NCI-H2107 (cell line): ENCODE measurements at places on chromosomes 13 and 19.

- DNase-seq: no peak
Measured at GRCh38 chr19:13098277-13099072, 4.2 kb downstream of the LYL1 start.

DNA sequence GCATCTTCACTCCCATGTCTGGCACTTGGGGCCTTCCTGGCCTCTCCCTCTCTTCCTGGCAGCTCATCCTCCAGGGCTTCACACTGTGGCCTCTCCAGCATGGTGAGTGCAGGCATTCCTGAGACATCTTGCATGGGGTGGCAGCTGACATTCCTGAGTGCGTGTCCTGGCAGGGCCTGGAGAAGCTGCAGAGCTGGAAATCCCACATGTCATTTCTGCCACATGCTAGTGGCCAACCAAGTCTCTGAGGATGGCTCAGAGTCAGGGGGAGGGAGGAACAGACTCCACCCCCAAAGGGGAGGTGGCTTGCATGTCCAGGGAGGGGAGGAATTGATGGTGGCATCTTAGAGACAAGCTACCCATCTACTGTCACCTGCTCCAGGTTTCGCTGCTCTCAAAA lies 41.6 kb upstream of the AMER2 start:
- DNase-seq: no peak

DNA sequence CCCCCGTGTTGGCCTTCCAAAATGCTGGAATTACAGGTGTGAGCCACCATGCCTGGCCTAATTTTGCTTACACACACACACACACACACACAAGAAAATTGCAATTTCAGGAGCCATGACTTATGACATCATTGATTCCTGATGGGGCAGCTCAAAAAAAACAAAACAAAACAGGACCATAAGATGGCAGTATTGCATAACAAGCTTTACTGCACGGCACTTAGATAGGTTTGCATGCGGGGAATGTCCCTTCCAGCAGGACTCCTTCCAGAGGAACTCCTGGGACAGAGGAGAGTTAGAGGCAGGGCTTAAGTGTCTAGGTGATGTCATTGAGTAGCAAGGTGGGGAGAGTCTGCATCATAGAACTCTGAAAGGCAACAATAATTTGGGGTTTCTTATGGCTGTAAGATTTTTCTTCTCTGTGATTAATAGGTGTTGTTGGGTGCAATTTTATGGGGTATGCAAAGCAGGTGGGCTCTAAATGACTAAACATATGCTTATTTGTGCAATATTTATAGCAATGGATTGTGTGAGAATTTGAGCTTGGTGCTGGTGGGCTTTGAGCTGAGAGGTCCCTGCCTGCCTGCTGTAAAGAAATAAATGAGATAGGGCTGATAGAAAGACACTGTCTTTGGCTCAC lies 9.0 kb upstream of the ACSBG2 start:
- no peak for DNase-seq

- DNase-seq: no peak
Measured at GRCh38 chr19:15381864-15382263, 2.3 kb upstream of the AKAP8 start.

DNA sequence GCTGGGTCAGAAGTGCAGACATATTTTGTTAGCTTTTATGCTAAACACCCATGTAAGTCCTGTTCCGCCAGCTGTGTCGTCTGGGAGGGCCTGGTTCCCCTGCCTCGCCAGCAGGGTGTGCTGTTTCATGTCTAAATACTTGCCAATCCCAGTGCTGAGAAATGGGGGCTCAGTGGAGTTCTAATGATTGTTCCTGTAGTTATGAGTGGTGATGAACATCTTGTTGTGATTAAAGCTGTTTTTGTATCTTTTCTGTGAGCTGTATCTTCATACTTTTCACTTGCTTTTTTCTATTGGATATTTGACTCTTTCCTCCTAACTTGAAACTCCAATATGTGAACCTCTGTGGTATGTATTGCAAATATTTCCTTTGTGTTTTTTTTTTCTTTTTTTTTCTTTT lies 32.7 kb downstream of the KDM4B start:
- no peak for DNase-seq

DNA sequence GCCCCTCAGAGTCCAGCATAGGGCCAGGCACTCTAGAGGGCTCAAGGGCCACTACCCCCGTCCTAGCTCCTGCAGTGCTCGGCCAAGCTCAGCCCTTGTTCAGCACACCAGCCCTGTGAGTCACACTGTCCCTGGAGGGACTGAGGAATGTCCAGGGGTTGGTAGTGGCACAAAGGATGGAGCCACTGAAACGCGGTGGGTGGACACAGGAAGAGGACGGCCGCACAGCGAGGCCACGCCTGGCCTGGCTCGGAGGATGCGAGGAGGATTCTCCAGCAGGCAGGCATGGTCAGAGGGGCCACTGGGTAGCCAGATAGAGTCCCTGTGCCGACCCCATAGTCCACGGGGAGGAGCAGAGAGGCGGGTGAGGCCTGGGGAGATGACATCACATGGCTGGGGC lies 45.7 kb downstream of the C1QTNF9 start:
- no peak for DNase-seq

- DNase-seq: no peak
Measured at GRCh38 chr19:42006569-42006968, 12.5 kb upstream of the ATP1A3 start.

DNA sequence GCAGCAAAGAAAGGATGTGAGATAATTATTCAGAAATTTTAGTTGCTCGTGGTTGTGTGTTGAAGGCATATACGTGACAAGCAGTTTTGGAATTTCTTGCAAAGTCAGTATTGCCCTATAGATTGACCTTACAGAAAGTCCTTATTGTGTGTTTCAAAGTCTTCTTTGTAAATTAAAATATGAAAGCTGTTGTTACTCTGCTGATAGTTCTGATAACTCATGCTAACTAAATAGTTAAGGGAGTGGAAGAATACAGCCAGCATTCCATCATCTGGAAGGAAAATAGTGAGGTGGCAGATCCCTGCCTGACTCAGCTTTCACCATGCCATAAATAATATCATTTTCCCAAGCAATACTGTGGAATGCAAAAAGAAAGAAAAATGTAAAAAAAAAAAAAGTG lies 27.2 kb downstream of the WASF3 start:
- no peak for DNase-seq

- DNase-seq: no peak
Measured at GRCh38 chr13:21538753-21539152, 65.2 kb downstream of the MICU2 start.

- DNase-seq: no peak
Measured at GRCh38 chr13:60629158-60629557, 232.1 kb downstream of the TDRD3 start.

- no peak for DNase-seq
Measured at GRCh38 chr13:114269281-114269770, 12.1 kb upstream of the UPF3A start.

GRCh38 chr19:27796073-27796472 lies 1416.9 kb downstream of the UQCRFS1 start:
- no peak for DNase-seq

- no peak for DNase-seq
Measured at GRCh38 chr13:97191615-97192014, 30.5 kb upstream of the MBNL2 start.

DNA sequence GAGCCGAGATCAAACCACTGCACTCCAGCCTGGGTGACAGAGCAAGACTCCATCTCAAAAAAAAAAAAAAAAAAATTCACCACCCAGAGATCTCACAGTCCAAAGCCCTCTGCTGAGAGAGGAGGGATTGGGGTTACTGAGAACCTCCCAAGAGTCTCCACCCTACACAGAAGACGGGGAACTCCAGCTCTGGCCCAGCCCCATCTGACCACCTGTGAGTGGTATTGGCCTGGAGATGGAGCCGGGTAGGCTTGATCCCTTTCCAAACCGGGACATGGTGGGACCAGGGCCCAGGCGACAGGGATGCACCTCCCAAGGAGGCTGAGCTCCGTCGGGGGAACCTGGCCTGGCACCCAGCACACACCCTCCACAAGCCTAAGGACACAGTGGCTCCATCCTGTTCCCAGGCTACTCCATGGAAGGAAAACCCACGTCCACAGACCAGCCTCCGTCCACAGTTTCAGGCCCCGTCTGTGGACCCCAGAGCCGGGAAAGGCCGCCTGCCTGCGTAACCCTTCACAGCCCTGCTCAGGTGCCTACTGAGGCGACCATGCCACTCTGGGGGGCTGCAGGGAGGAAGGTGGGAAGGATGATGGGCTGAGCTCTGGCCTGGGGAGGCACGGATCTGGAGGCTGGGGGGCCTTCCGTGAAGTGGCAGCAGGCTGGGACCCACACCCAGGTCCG lies 1.8 kb downstream of the TMEM259 start:
- no peak for DNase-seq

GRCh38 chr13:100619940-100620339 lies 31.4 kb upstream of the GGACT start:
- no peak for DNase-seq

DNA sequence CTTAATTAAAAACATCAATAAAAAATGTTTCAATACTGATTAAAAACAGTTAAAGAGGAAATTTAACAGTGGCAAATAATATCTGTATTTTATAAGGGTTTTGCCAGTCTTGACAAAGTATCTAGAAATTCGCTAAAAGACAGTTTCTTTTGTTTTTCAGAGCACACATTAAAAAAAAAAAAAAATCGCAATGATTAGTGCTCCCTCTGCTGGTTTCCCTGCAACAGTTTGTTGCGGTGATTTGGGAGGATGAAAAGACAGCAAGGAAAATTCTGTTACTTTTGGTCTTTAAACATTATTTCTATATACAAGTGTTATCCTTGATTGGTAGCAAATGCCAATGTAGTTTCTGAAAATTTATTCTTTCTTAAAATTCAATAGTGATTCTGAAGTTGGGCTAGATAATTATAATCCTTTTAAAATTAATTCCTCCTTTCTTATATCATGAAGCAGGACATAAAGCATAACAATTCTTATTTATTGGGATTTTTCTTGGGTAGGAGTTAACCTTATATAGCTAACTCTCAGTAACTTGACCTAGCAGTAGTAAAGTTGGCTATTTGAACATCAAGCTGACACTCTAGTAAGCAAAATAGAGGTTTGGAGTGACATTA lies 23.1 kb upstream of the SPRY2 start:
- no peak for DNase-seq

DNA sequence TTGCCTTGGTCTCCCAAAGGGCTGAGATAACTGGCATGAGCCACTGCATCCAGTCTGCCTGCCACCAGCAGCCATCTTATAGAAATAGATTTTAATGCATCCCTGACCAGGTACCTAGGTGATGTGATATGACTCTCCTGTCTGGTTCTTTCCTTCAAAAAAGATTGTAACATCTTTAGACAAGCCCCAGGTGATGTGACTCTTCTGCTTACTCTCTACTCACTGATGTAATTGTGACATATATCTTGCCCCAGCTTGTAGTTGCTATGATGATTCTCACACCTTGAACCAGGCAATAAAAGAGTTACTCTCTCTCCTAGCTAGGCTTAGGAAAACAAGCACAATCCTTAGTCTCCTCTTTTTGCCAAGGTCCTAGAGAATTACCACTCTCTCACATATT lies 30.6 kb upstream of the ZNF681 start:
- DNase-seq: no peak

DNA sequence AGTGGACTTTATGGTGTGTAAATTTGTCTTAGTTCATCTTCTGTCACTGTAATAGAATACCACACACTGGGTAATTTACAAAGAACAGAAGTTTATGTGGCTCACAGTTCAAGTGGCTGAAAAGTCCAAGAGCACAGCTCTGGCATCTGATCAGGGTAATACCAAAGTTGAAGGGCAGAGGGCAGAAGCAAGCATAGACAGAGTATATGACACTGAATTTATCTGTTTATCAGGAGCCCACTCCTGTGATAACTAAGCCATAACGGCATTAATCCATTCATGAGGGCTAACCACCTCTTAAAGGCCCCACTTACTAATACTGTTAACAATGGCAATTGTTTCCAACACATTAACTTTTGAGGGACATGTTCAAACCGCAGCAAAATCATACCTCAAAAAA lies 4.0 kb upstream of the RFXAP start:
- DNase-seq: no peak

DNA sequence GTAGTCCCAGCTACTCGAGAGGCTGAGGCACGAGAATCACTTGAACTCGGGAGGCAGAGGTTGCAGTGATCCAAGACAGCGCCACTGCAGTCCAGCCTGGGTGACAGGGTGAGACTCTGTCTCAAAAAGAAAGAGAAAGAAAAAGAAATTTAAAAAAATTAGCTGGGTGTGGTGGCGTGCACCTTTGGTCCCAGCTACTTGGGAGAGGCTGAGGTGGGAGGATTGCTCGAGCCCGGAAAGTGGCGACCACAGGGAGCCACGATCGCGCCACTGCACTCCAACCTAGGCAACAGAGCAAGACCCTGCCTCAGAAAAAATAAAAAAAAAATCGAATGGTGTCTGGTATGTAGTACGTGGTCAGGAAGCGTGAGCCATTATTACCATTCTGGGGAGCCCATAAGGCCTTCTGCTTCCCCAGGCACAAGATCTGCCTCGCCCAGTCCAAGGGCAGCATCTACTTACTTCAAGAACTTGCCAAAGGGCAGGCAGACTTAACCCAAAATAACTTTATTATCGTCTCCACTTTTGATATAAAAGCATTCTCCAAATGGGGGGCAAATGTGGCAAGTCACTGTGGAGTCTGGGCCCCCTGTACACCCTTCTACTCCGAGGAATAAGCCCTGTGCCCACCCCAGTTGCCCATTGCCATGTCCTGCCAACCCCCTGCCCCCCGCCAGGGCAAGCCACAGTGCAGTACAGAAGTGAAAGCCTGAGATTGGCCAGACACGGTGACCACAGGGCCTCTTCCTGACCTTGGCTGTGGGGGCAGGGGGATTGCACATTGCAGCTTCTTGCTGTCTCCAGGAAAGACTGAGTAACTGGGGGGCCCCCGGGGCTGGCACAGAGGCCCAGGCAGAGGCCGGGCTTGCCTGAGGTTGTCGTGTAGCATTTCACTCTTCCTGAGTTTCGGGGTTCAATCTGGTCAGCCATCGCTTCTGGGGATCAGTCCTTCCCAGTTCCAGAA lies 12.6 kb downstream of the CCL25 start:
- DNase-seq: no peak

DNA sequence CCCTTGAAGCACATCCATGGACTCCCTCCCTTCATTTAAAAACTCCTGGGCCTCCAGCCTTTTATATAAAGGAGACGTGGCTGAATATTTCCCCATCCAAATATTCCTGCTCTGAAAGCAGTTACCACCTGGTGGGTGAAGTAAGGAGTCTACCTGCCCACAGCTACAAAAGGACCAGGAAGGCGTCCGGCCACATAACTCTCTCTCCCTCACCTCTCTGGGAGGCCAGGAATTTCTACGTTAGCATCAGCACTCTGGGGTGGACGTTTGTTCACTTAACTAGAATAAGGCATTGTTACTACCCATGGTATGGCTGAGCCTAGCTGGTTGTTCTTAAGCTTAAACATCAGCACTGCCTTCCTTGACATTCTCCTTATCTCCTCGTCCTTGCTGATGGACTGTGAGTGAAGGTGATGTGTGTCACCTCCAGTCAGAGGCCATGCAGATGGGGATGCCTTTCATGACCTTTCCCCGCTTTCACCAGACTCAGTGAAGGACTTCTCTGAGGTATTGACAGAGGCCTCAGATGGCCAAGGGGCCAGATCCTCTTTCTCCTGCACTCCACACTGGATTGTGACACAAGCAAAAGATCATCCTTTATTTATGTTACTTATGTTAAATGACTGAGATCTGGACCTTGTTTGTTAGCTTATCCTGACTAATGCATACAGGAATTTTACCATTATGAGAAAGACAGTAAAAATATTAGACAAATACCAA lies 22.2 kb upstream of the KPNA3 start:
- DNase-seq: no peak
